ENCODE measurements at places on chromosomes 2 and 18. TPM values are rescaled to one million over a fixed set of nuclear protein-coding genes. Genes with fewer than 3 reads are reported as not detected.

- H3K4me1 ChIP-seq, result no peaks in the 10 kb centered on the region
- no peak overlapping the region for H3K27ac ChIP-seq
- no peaks in the 10 kb centered on the region for H3K36me3 ChIP-seq
- no peaks in the 10 kb centered on the region for H3K27me3 ChIP-seq
- DNase-seq, result no peak
Observed at GRCh38 chr2:45736757-45737704, 85.6 kb downstream of the PRKCE start.

The MATN3 gene
- 1.6 TPM for total RNA-seq

- H3K27me3 ChIP-seq, result no peaks in the 10 kb centered on the region
- peaks cover 7% of the 10 kb centered on the region for H3K36me3 ChIP-seq
- H3K27ac ChIP-seq, result no peak overlapping the region
- no peak for DNase-seq
- H3K4me1 ChIP-seq, result no peaks in the 10 kb centered on the region
Observed at GRCh38 chr2:100971221-100971620, 30.9 kb upstream of the RPL31 start.

DNA sequence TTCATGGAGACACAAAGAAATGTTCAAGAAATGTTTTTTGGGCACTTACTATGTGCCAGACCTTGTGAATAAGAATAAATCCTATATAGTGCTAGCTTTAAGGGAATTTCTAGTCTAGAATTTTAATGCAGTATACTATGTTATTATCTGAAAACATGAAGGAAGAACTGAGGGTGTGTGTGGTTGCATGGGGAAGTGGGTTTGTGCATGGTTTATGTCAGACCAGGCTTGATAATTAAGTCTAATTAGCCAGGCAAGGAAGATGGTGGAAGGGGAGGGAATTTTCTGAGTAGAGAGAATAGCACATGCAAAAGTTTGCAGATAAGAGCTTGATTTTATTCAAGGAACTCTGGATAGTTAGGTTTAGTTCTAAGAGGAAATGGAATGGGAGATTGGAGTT lies 6.5 kb downstream of the RBBP8 start:
- no peak for DNase-seq
- no peaks in the 10 kb centered on the region for H3K4me1 ChIP-seq
- H3K27me3 ChIP-seq, result no peaks in the 10 kb centered on the region
- H3K27ac ChIP-seq, result no peak overlapping the region
- no peak overlapping the region for H3K4me3 ChIP-seq

The KIF1A gene
- 0.72 TPM for total RNA-seq

The GPR45 gene
- total RNA-seq, result not detected

DNA sequence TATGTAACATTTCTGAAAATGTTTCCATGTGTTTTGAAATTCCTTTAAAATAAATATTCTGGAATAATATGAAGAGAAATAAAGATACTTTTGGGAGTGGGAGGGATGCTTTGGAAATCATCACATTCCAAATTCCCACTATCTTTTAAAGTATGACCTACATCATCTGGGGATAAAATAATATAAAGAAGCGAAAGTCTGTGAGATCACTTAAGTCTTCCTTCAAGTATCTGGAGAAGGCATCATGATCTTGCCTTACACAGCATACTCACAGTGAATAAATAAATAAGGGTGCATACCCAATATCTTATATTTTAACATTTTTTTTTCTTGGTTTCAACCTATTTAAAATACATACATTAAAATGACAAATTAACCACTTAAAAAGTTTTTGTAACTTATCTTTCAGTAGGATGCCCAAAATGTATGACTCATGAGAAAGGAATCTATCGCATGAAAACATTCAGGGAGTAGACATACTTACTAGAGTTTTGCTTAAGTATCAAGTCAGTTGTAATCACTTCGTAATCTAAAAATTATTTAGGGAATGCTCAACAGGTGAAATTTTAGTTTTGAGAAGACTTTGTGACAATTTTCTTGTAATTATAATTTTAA lies 248.3 kb upstream of the COL3A1 start:
- H3K4me1 ChIP-seq, result no peaks in the 10 kb centered on the region
- no peak overlapping the region for H3K4me3 ChIP-seq
- H3K36me3 ChIP-seq, result no peaks in the 10 kb centered on the region
- DNase-seq, result no peak
- H3K27me3 ChIP-seq, result no peaks in the 10 kb centered on the region

- H3K27ac ChIP-seq, result no peak overlapping the region
- H3K27me3 ChIP-seq, result no peaks in the 10 kb centered on the region
- no peak overlapping the region for H3K4me3 ChIP-seq
- no peaks in the 10 kb centered on the region for H3K36me3 ChIP-seq
- H3K4me1 ChIP-seq, result peaks cover 4% of the 10 kb centered on the region
- no peak for DNase-seq
Observed at GRCh38 chr2:9284521-9285297, 78.1 kb downstream of the ASAP2 start.
